Tongue (tissue), 3 donors: ENCODE measurements at places on chromosomes 2 and 18.

GRCh38 chr2:39871291-39871761 is 92.3 kb upstream of the THUMPD2 start:
- peak; percentile 56 for DNase-seq

DNA sequence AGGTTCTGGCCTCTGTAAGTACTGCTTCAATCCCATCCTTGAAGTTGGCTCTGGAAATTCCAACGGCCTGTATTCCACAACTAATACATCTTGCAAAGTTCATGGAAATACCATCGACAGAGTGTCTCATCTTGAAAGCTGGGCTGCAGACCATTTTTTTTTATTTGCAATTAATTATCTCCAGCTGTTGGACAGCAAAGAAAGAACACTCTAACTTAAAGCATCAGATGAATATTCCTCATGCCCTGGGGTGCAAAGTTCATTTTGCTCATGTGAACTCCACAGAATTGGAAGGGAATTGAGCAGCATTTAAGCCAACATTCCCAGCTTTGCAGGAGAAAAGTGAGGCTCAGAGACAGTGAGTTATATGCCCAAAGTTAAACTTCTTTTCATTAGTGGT is 96.5 kb upstream of the PIEZO2 start:
- peak; percentile 49 for DNase-seq

GRCh38 chr18:75489493-75490190 is 62.1 kb upstream of the SMIM21 start:
- DNase-seq, result no peak

DNA sequence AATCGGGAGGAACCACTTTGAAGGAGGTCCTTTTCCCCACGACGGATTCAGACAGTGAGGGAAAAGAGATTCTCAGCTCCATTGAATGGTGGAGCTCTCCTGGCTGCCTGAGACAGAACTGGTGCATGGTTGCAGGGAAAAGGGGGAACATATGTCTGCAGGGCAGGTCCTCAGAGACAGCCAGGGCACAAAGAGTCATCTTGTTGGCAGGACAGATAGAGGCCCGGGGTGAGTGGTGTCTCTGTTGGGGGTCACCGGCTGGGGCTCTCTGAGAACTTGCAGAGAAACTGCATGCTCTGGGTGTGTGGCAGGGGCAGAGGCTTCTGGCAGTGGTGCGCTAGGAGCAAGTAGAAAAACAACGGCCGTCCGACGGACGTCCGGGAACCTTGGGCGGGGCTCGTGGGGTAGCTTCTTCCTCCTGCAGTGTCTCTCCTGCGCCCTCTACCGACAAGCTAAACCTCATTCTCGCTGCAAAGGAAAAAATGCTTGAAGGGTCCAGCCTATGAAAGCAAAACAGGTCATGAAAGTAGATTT is 94.3 kb downstream of the CDCA7 start:
- DNase-seq, result peak; percentile 91

DNA sequence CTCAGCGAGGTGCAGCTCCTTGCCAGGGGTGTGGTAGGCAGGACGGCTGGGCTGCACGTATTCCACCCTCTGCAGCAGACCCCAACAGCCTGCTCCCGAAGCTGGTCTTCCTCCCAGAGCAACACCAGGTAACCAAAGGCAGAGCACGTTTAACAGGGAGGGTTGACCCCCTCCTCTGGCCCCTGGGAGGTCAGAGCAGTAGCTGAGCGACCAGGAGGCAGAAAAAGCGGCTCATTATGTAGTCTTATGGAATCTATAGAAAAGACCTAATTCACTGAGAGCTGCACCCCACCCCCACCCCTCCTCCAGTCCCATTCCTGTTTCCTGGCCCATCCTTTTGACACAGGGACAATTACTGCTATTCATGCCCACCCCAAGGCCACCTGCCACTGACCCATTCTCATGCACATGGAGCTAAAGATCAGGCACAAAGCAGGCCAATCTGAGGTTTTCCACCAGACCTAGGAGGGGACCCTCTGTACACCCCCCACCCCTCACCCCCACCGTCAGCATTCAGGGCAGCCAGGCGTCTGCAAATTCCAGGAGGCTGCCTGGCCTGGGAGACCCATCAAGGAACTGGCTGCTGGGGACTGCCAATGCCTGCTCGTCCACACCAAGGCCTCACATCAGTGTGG is 60.9 kb upstream of the FZD7 start:
- no peak for DNase-seq

DNA sequence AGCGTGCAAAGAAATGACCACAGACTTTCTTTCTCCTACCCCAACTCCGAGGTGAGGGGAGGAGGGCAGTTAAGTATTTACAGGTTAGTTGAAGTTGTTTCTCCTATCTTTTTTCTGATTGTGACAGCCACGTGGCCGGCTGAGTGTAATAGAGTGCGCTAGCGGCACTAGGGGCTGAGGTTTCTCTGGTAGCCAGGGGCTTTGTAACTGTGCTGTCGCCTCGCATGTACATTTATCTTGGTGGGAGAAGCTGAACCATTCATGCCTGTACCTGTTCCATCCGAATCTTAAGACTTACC is 214.1 kb upstream of the STON1 start:
- peak; percentile 46 for DNase-seq
